ENCODE measurements at places on chromosomes 6 and 20. TPM values are rescaled to one million over a fixed set of nuclear protein-coding genes. Genes with fewer than 3 reads are reported as not detected.

SS18L1 gene
- 21.3 TPM for total RNA-seq

SLC17A1 gene
- total RNA-seq, result not detected

PPP1R16B gene
- 11.5 TPM for total RNA-seq

SLC22A2 gene
- total RNA-seq, result not detected

KIF25 gene
- not detected for total RNA-seq

FABP7 gene
- total RNA-seq, result not detected

AVP gene
- total RNA-seq, result not detected

SLC35D3 gene
- not detected for total RNA-seq

- H3K36me3 ChIP-seq, result peaks cover 3% of the 10 kb centered on the region
- peak overlapping the region; percentile 62 for H3K4me3 ChIP-seq
- DNase-seq, result no peak
These were observed 943 bp downstream of the ZUP1 start for GRCh38 chr6:116667623-116668022.

- H3K27me3 ChIP-seq, result no peaks in the 10 kb centered on the region
- H3K4me3 ChIP-seq, result no peak overlapping the region
- DNase-seq, result no peak
- H3K36me3 ChIP-seq, result no peaks in the 10 kb centered on the region
These were observed 325.6 kb upstream of the EYS start for GRCh38 chr6:66032626-66033025.

GRCh38 chr6:33410711-33411631, at the start of gene PHF1:
TSS of gene PHF1 (plus strand) at chr6:33411014. CDS start at chr6:33412264, 1,250 bp downstream.
- peak within 1 kb of the TSS; percentile 95 for H3K4me3 ChIP-seq
- DNase-seq, result peak; percentile 97
- peak within 1 kb of the TSS; percentile 93 for H3K27ac ChIP-seq
- peaks cover 18% of the 10 kb centered on the region for H3K4me1 ChIP-seq
- peaks cover 73% of the 10 kb centered on the region for H3K36me3 ChIP-seq
- H3K27me3 ChIP-seq, result no peaks in the 10 kb centered on the region

- H3K27ac ChIP-seq, result no peak overlapping the region
- no peak for DNase-seq
- no peaks in the 10 kb centered on the region for H3K27me3 ChIP-seq
These were observed 1.2 kb downstream of the TCFL5 start for GRCh38 chr20:62860391-62860923.

GRCh38 chr6:143179901-143180612, 119.4 kb downstream of the AIG1 start:
- no peaks in the 10 kb centered on the region for H3K27me3 ChIP-seq
- peaks cover 98% of the 10 kb centered on the region for H3K36me3 ChIP-seq
- no peak overlapping the region for H3K4me3 ChIP-seq

GRCh38 chr6:788058-788457, 95.1 kb upstream of the EXOC2 start:
- no peak overlapping the region for H3K4me3 ChIP-seq
- H3K27me3 ChIP-seq, result peaks cover 21% of the 10 kb centered on the region
- H3K36me3 ChIP-seq, result no peaks in the 10 kb centered on the region
- no peak overlapping the region for H3K27ac ChIP-seq
- no peaks in the 10 kb centered on the region for H3K4me1 ChIP-seq

DNA sequence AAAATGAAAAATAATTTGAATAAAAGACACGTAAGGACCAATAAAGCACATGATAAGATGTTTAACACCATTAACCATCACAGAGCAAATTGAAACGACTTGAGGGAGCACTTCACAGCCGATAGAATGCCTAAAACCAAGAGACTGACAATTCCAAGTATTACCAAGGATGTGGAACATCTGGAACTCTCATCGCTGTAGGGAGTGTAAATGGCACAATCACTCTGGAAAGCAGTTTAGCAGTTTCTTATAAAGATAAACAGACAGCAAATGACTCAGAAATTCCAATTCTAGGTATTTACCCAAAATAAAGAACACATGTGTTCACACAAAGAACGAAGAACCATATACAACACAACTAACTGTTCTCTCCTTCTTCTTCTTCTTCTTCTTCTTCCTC, 8.5 kb upstream of the UBD start:
- peaks cover 6% of the 10 kb centered on the region for H3K27me3 ChIP-seq
- H3K36me3 ChIP-seq, result no peaks in the 10 kb centered on the region
- DNase-seq, result no peak

DNA sequence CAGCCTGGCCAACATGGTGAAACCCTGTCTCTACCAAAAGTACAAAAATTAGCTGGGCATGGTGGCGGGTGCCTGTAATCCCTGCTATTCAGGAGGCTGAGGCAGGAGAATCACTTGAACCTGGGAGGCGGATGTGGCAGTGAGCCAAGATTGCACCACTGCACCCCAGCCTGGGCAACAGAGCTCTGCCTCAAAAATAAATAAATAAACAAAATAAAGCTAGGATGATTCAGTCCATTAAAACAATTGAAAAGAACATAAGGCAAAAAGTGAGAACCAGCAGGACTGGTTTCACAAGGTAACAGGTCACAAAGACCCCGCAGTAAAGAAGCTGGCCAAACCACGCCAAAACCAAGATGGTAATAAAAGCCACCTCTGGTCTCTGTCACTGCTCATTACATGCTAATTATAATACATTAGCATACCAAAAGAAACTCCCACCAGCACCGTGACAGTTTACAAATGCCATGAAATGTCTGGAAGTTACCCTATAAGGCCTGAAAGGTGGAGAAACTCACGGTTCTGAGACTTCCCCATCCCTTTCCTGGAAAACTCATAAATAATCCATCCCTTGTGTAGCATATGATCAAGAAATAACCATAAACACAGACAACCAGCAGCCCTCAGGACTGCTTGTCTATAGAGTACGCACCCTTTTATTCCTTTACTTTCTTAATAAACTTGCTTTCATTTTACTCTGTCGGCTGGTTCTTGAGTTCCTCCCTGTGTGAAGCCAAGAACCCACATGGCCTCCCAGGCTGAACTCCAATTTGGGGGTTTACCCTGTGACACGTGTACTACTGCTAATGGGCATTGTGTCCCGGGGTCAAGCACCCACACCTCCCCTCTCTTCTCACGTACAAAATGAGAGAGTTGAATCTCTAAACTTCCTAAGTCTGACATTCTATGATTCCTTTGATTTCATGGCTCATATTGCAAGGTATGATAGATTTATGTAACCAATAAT, 10.2 kb downstream of the LAMA4 start:
- no peak for DNase-seq
- H3K4me1 ChIP-seq, result no peaks in the 10 kb centered on the region
- no peaks in the 10 kb centered on the region for H3K36me3 ChIP-seq
- H3K27ac ChIP-seq, result no peak overlapping the region
- no peak overlapping the region for H3K4me3 ChIP-seq
- no peaks in the 10 kb centered on the region for H3K27me3 ChIP-seq

DNA sequence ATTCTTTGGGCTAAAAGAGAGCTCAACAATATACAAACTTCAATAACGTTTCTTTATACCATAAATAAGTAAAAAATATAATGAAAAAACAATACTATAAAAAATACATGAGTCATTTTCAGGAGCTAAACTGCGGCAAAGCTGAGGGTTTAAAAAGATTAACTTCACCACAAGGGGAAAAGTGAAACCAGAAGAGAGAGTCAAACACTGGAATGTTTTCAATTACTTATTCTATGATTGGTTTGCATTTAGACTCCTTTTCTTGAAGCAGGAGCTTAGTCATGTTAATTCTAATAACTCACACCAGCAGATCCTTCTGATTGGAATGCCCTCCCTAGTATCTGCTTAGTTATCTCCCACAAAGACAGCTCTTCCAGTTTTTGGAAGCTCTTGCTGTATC, 627.3 kb downstream of the UTRN start:
- no peak overlapping the region for H3K4me3 ChIP-seq
- H3K27ac ChIP-seq, result no peak overlapping the region
- no peaks in the 10 kb centered on the region for H3K27me3 ChIP-seq
- DNase-seq, result no peak

DNA sequence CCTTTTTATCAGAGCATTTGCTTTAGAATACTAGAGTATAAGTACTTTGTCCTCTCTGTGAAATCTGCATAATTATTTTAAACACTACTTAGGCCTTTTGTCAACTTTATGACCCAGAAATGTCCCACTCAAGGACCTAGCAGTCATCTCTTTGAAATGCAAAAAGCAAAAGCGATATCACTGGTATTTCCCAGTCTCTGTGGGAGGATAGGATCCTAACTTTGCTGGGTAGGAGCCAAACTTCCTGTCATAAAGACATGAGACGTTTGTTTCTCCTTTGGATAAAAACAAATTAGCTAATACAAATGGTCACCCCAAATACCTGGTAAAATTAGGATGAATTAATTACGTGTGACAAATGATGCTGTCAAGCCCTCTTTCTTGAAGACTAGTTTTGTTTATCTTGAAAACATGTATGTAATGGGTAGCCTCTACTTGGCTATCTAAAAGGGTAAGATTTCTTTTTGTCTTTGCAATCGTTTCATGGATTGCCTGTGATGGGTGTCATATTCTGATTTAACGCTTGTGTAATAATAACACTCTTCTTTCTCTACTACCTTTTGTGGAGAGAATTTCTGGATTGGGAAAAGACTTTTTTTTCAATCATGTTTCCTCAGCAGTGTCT, 36.2 kb downstream of the DCDC2 start:
- H3K4me1 ChIP-seq, result no peaks in the 10 kb centered on the region
- H3K27me3 ChIP-seq, result no peaks in the 10 kb centered on the region
- DNase-seq, result no peak
- no peaks in the 10 kb centered on the region for H3K36me3 ChIP-seq
- no peak overlapping the region for H3K4me3 ChIP-seq

- H3K36me3 ChIP-seq, result no peaks in the 10 kb centered on the region
- H3K27ac ChIP-seq, result no peak overlapping the region
- no peaks in the 10 kb centered on the region for H3K27me3 ChIP-seq
- DNase-seq, result no peak
- no peak overlapping the region for H3K4me3 ChIP-seq
- H3K4me1 ChIP-seq, result no peaks in the 10 kb centered on the region
These were observed 115.9 kb upstream of the NAA20 start for GRCh38 chr20:19901226-19901625.

- H3K27me3 ChIP-seq, result no peaks in the 10 kb centered on the region
- H3K27ac ChIP-seq, result peak overlapping the region; percentile 47
- H3K36me3 ChIP-seq, result peaks cover 78% of the 10 kb centered on the region
These were observed 18.2 kb downstream of the BCL2L1 start for GRCh38 chr20:31704225-31705119.

DNA sequence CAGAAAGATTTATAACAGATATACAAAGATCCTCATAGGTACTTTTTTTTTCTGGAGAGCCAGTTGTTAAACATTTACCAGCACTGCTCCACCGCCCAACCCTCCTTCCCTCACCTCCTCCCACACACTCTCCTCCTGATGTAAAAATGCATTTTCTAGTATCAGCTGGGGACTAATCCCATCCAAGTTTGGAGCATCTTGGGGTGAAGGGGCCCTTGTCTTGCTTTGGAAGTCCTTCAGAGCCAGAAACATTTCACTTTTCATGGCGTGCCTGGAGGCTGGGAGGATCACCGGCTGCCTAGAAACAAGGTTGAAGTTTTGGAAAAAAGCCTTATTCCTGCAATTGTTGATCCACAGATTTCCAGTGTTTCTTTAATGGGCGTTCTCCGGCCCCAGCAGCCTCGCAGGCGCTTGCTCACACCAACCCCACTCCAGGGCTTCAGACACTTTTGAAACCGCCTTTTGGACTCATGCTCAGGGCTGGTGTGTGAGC, 165.1 kb upstream of the AFDN start:
- no peaks in the 10 kb centered on the region for H3K4me1 ChIP-seq
- no peak for DNase-seq
- H3K27ac ChIP-seq, result no peak overlapping the region
- no peak overlapping the region for H3K4me3 ChIP-seq
- peaks cover 31% of the 10 kb centered on the region for H3K27me3 ChIP-seq

DNA sequence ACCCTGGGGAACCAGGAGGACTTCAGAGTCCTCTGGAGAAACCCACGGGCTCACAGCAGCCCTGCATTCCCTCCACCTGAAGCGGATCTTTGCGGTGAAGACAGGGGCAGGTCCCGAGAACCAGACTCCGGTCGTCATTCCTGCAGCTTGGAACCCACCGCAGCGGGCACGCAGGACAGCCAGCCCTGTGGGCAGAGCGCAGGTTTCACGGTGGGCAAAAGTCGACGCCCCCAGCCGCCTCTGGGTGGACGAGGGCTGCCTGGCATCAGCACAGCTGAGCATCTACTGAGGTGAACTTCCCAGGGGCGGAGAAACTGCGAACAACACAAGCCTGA, 118.3 kb downstream of the PSMB1 start:
- no peak overlapping the region for H3K4me3 ChIP-seq
- no peaks in the 10 kb centered on the region for H3K36me3 ChIP-seq
- H3K4me1 ChIP-seq, result peaks cover 7% of the 10 kb centered on the region
- no peak overlapping the region for H3K27ac ChIP-seq
- peaks cover 67% of the 10 kb centered on the region for H3K27me3 ChIP-seq

DNA sequence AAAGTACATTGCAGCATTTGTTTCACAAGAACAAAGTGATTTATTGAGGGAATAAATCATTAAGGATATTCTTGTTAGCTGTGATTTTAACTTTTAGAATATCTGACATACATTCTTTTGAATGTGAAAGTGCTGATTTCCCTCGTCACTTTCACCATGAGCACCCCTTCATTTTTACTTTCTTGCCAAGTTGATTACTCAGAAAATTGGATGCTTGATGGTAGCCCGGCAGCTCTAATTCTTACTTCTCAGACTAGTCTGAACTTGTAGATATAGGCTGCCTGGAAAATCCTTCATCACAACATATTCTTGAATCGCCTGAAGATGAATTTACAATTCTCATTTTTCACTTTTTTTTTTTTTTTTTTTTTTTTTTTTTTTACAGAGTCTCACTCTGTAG, 147.1 kb upstream of the SMLR1 start:
- H3K27me3 ChIP-seq, result no peaks in the 10 kb centered on the region
- DNase-seq, result no peak
- no peaks in the 10 kb centered on the region for H3K36me3 ChIP-seq
- H3K4me1 ChIP-seq, result no peaks in the 10 kb centered on the region

GRCh38 chr20:47765691-47766594, 19.3 kb downstream of the SULF2 start:
- peaks cover 45% of the 10 kb centered on the region for H3K27me3 ChIP-seq
- H3K4me1 ChIP-seq, result peaks cover 4% of the 10 kb centered on the region
- no peaks in the 10 kb centered on the region for H3K36me3 ChIP-seq
- no peak for DNase-seq

- peak; percentile 70 for DNase-seq
- H3K4me1 ChIP-seq, result no peaks in the 10 kb centered on the region
- no peak overlapping the region for H3K27ac ChIP-seq
- no peak overlapping the region for H3K4me3 ChIP-seq
These were observed 51.3 kb upstream of the GLP1R start for GRCh38 chr6:38997128-38997761.

GRCh38 chr6:110646951-110647910, 168.0 kb downstream of the CDK19 start:
- H3K27ac ChIP-seq, result no peak overlapping the region
- no peak overlapping the region for H3K4me3 ChIP-seq
- no peaks in the 10 kb centered on the region for H3K36me3 ChIP-seq
- DNase-seq, result no peak
- no peaks in the 10 kb centered on the region for H3K4me1 ChIP-seq
- no peaks in the 10 kb centered on the region for H3K27me3 ChIP-seq

GRCh38 chr6:141282263-141282662, 850.5 kb upstream of the GJE1 start:
- H3K4me3 ChIP-seq, result no peak overlapping the region
- no peak overlapping the region for H3K27ac ChIP-seq
- DNase-seq, result no peak
- H3K27me3 ChIP-seq, result no peaks in the 10 kb centered on the region
- no peaks in the 10 kb centered on the region for H3K4me1 ChIP-seq
